GM10248 (cell line): ENCODE measurements at places on chromosomes 7 and 10.

GRCh38 chr10:45374350-45375052, 485 bp downstream of the ALOX5 start:
- DNase-seq = no peak

- DNase-seq = no peak
These were observed 1.5 kb downstream of the HDAC9 start for GRCh38 chr7:18497082-18497481.

DNA sequence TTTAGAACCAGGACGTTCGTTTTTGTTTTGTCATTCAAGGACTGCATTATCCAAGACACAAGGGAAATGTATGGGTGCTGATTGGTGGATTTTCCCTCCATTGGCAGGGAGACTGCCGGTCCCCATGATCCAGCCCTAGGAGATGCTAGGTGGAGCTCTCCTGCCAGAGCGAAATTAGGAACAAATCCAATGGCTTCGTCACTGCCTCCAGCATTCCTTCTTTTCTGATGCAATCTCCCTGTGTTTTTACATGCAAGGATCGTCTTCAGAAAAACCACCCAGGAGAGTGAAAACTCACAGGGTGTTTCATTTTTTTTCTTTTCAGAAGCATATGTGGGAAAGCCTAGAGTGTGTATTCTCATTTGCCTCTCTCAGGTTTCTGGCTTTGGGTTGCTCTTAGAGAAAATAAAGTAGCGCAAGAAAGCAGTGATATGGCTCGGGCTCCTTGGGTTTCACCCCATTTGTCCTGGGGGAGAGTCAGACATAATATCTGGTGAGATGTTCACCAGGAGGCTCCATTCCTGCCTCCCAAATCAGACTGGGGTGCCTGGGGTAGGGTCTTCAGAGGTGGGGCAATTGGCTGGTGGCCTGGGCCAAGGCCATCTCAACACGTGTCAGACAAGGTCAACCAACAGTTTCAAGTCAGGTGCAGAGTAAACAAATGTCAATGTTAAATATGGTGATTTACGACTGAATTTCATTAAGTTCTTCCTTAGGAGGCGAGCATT, 450.9 kb upstream of the MKI67 start:
- no peak for DNase-seq

GRCh38 chr10:109178591-109178990, 744.7 kb downstream of the XPNPEP1 start:
- DNase-seq = no peak

DNA sequence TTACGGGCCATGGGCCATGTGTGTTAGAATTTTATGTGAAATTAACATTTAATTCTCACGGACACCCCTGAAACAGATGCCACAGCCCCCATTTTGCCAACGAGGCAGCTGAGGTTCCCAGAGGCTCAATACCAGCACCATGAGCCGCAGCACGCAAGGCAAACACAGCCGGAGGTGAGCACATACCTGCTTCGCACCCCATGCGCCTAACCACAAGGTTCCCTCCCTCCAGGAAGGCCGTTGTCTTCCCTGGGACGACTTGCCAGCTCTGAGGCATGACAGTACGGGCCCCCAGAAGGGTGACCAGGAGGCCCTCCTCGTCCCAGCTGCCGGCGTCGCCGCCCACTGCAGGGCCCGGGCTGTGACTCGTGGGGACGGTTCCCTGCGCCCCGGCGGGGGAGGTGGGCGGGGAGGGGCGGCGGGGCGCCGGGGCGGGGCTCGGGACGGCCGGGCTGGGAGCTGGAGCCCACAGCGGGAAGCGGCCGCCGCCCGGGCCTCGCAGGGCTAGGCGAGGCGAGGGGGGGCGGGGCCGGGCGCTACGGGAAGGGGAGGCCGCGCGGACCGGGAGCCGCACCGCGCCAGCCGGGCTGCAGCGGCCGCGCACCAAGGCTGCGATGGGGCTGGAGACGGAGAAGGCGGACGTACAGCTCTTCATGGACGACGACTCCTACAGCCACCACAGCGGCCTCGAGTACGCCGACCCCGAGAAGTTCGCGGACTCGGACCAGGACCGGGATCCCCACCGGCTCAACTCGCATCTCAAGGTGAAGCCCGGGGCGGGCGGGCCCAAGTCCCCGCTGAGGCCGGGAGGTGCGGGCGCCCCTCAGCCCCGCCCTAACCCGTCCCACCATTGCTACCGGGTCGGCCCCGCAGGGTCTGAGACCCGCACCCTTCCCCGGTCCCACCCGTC, at the start of gene CAV2:
CAV2 (plus strand) TSS at position 571 of the 910 bp plus-strand sequence; CDS start at position 615, 44 bp downstream.
- peak; percentile 39 for DNase-seq

DNA sequence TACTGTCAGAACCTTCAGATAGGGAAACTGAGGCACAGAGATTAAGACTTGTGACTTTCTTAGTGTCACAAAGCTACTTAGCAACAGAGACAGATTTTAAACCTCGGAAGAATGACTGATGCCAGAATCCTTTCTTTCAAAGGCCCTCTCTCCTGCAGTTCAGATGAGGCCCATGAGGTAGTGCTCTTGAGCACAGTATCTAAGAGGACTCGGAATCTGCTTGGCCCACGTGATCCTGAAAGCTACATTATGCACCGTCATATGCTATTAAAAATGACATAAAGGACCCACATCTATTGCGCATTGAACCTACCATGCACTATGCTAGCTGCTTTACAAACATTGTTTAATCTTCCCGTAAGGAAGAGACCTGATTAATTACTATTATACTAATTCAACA, 355.9 kb downstream of the SFMBT2 start:
- no peak for DNase-seq

DNA sequence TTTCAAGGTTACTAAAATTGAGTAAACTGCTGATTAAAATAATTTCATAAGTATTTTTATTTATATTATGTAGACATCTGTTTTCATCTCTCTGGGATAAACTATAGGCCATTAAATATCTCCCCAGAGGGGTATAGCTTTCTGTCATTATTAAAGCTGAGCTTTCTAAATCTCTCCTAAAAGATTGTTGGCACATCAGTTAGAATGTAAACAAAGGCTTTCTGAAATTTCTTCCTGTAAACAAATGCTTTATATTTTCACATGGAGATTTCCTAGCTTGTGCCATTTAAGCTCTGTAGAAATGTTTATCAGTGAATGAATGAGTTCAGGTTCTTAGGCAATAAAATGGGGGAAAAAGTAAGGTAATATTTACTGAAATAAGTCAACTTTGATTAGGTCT, 35.7 kb downstream of the PPP1R9A start:
- no peak for DNase-seq

DNA sequence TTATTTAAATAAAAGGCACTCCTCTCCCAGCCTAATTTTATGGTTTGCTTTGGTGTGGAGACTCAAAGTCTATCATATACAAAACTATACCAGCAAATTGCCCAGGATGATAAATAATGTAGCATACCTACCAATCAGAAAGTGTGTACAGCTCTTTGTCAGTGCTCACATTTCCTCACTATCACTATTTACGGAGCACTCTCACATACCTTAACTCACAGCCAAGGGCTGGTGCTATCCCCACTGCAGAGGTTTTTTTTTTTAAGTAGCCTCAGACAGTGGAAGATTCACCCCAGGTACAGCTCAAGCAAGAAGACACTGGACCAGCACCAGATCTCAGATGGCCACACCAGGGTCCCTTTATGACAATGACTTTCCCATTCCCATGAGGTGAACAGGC, 2.5 kb downstream of the PDLIM1 start:
- DNase-seq = no peak

DNA sequence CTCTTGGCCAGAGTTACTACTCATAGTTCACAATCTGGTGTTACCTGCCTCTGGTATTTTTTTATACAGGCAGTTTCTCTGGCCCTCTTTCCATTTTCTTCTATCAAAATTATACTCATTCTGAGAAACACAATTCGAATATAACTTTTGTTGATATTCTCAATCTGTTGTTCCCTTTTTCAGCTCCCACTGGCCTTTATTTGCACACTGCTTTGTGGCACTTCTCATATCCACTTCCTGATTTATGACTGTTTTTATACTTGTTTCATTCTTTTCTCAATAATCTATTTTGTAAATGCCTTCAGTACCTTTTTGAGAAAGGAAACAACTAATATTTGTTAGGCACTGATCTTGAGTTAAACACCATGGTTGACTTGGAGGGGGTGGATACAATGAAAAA, 93.8 kb upstream of the HDAC9 start:
- DNase-seq = no peak

- DNase-seq = no peak
These were observed 254.4 kb upstream of the KLF14 start for GRCh38 chr7:130988443-130988842.

DNA sequence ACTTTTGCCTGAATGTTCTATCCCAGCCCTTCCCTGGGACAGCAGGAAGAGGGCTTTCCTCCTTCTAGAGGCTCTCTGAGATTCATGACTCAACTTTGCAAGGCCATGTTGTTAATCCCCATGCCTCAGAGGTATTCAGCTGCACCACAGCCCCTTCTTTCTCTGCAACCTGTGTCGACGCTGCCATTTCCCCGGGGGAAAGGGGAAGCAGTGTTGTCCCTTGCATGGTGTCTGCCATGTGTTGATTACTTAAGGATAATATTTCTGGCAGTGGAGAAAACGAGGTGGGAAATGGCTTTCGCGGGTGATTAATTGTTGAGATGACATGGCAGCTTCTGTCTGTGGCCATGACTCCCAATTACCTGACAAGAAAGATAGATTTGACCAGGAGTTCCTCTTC, 133.1 kb downstream of the SORCS3 start:
- DNase-seq = no peak

DNA sequence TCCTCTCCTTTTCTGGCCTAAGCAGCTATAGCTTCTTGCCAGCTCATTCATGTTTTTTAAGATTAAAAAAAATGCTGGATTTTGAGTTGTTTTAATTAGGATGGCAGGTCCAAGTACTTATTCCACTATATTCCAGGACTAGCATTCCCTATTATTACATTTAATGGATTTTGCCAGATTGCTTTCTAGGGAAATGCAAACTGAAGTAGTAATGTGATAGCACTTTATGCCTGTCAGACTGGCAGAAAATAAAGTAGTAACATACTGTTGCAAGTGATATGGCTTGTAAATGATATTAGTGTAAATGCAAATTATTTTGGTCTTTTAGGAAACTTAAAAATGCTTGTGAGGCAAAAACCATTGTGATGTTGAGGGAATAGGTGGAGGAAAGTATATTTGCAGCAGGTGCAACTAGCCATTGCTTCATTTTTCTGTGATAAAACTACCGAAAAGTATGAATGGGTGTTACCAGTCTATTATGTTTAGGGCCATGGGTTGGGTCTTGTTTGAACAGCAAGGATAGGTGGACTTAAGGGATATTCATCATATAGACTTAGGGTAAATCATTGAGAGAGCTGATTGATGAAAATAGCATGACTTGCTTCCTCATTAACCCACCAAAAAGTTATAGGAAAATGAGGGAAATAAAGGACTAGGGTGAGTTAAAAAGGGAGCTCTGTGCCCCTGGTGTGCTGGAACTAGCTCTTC, 19.9 kb downstream of the ZNRF2 start:
- no peak for DNase-seq

DNA sequence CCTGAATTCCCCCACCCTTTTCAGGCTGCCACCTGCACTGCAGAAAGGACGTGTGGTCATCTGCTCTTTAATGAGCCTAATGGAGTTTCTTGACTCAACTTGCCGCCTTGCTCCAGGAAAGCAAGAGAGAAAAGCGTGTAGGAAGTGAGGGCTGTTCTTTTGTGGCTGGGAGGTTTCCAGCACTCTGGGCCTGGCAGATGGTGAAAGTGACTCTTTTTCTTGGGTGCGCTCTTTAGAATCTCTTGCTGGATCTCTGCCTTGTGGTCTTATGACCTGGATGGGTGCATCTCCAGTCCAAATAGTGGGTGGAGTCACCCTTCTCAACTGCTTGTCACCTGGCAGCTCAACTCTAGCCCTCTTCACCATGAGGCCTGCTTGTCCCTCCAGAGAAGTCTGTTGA, 244.0 kb downstream of the SORCS1 start:
- DNase-seq = no peak

GRCh38 chr7:2244404-2244995, 2.5 kb downstream of the NUDT1 start:
- DNase-seq = no peak

DNA sequence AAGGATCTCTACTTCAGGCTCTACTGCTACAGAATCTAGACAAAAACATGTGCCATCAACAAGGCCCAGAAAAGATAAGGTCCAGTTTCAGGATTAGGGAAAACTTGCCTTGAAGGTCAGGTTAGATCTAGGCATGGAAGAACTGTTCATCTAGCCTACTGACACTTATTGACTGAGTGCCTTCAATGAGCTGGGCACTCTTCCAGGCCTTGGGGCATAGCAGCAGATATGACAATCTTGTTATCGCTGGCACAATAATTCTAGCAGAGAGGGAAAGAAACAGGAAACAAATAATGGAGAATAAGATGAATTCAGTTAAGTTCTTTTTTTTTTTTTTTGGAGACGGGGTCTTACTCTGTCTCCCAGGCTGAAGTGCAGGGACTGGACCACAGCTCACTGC, 71.6 kb downstream of the ADCYAP1R1 start:
- DNase-seq = no peak

DNA sequence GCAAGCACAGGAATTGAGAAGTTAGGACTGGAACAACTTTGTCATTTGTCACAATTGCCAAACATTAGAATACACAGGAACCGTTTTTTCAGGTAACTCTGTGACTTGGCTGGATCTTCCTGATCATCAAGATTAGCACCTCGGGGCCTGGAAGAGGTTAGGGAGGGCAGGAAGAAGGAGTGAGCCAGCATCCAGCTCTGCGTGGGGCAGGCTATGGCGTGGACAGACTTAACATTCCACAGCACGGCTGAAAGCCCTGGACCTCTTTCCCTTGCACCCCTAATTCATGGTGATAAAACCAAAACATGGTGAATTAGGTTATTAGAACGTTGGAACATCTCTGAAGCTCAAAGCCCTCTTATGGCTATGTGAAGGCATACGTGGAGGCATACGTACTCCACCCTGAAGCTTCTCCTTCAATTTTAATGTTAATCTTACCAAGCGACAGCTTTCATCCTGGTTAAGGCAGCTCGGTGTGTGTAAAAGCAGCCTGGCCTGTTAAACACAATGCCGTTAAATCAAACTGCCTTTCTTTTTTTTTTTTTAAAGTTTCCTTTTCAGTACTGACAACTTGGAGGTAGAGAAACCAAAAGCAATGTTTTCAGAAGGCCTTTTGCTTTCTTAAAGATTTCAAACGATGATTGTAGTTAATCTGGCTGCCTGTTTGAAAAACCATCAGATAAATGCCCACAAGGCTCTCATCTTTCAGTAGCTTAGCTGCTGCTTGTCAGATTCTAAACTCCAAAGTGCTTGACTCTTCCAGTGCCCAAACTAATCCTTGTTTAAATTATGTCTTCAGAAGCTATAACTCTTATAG, 4.5 kb downstream of the GRK5 start:
- DNase-seq = no peak

DNA sequence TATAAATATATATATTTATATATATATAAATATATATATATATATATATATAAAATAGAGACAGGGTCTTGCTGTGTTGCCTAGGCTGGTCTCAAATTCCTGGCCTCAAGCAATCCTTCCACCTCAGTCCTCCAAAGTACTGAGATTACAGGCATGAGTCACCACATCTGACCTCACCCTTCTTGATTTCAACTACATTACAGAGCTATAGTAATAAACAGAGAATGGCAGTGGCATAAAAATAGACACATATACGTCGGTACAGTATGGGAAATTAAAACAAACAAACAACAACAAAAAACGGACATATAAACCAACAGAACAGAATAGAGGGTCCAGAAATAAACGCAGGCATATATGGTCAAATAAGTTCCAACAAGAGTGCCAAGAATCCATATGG, 77.6 kb upstream of the PPP1R3A start:
- no peak for DNase-seq

GRCh38 chr7:142334236-142334635, 76.4 kb upstream of the PRSS58 start:
- DNase-seq = no peak
